ENCODE measurements at places on chromosomes 13 and 19. TPM values are rescaled to one million over a fixed set of nuclear protein-coding genes. Genes with fewer than 3 reads are reported as not detected.

DPF1 gene
- 1.1 TPM for polyA plus RNA-seq

GRCh38 chr13:76292726-76293125 is 593.5 kb downstream of the KCTD12 start:
- no peak for DNase-seq

DNA sequence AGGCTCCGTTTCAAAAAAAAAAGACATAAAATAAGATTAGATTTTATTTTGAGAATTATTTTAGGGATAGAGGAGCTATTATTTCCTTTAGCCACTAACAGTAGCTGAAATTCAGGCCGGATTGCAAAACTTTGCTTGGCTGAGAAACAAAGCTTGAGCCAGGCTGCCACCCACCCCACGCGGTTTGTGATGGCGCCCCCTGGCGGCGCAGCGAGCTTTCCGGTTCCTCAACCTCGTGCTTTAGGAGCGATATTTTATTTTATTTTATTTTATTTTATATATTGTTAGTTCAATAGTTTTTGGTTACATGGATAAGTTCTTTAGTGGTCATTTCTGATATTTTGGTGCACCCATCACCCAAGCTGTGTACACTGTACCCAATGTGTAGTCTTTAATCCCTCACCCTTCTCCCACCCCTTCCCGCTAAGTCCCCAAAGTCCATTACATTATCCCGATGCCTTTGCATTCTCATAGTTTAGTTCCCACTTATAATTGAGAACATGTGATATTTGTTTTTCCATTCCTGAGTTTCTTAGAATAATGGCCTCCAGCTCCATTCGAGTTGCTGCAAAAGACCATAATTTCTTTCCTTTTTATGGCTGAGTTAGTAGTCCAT is 19.8 kb upstream of the CEACAM4 start:
- no peak for DNase-seq

DNA sequence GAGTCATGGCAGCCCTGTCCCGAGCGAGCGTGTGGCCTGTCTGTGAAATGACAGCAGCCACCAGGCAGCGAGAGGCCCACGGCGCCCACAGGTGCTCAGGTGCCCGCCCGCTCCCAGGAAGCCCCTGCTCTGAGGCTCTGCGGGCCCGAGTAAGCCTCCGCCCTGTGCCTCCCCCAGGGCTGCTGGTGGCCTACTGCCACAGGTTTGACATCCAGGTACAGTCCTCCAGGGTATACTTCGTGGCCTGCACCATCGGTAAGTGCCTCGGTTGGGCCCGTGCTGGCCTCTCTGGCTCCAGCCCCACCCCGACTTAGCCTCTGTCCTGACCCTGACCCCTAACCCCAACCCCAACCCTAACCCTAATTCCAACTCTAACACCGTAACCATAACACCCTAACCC is 15.0 kb upstream of the TMPRSS9 start:
- DNase-seq: no peak

FOSB gene
- 14.3 TPM for polyA plus RNA-seq

DNA sequence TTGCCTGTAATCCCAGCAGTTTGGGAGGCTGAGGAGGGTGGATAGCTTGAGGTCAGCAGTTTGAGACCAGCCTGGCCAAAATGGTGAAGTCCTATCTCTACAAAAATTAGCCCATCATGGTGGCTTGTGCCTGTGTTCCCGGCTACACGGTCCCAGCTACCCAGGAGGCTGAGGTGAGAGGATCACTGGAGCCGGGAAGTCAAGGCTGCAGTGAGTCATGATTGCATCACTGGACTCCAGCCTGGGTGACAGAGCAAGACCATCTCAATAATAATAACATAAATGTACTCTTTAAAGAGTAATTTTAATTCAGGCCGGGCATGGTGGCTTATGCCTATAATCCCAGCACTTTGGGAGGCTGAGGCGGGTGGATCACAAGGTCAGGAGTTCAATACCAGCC is 38.7 kb downstream of the SKA3 start:
- DNase-seq: no peak

DNA sequence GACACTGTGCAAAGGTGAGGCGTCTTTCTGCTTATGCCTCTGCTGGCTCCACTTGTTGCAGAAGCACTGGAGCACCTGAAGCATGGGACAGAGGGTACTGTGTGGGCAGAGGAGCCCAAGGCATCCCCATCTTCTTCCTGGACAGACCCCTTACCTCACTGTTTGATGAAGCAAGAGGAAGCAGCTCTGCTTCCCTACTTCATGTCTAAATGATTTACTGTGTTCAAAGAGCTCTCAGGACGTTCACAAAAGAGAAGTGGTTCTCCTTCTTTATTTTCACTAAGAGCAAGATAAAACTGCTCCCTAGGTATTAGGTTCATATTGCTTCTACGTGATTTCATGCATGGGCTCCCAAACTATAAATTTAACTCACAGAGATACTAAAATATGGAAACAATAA is 1635.4 kb upstream of the SLC10A2 start:
- DNase-seq: no peak

- no peak for DNase-seq
These were observed 7.9 kb downstream of the MLLT1 start for GRCh38 chr19:6271721-6272410.

GRCh38 chr13:60662595-60662994 is 265.6 kb downstream of the TDRD3 start:
- no peak for DNase-seq

GRCh38 chr19:2253106-2254063 is 2.8 kb downstream of the JSRP1 start:
- no peak for DNase-seq

- no peak for DNase-seq
These were observed 22.5 kb downstream of the DOT1L start for GRCh38 chr19:2186071-2186846.

GRCh38 chr19:22733691-22734090 is 50.3 kb downstream of the ZNF99 start:
- no peak for DNase-seq

GRCh38 chr19:35751839-35752745 is 3.7 kb downstream of the LIN37 start:
- no peak for DNase-seq

CYP4F8 gene
- not detected for polyA plus RNA-seq

DNA sequence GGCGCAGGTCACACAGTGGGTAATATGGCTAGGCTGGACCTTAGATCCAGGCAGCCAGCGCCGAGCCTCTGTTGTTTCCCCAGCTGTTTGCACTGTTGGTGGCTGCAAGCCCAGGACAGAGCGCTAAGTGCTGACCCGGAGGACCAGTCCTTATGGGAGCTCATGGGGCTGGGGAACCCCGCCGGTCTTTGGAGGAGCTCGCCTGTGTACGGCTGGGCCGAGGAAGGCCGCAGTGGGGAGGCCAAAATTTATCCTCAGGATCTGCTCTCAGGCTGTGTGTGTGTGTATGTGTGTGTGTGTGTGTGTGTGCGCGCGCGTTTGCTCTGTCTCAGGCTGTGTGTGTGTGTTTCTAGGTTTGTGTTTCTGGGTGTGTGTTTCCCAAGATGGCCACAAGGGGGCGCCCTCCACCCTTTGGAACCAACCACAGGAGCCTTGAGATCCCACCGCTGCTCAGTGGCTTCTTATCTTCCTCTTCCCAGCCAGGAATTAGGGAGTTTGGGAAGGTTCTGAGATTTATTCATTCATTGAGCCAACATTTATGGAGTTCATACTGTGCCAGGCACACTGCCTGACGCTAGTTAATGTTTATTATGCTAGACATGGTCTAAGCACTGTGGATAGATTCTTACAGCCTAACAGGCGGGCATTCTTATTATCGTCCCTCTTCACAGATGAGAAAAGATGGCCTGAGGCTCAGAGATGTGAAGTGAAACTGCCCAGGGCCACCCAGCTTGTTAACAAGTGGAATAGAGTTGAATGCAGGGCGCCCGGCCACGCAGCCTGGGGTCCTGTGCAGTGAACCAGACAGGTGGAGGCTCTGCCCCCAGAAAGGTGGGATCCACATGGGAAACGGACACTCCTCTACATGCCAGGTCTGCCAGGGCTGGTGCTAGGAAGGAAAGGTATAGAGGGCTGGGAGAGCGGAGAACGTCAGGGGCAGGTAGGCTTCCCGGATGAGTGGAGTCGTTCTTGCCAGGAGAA is 13.0 kb downstream of the PGLYRP1 start:
- DNase-seq: no peak

- DNase-seq: no peak
These were observed 101.9 kb downstream of the KLF12 start for GRCh38 chr13:74032325-74032724.

- no peak for DNase-seq
These were observed 48.2 kb upstream of the N4BP2L1 start for GRCh38 chr13:32476021-32476731.

GRCh38 chr19:11580116-11580515 is 2.7 kb upstream of the ACP5 start:
- DNase-seq: no peak

FUT6 gene
- 10.6 TPM for polyA plus RNA-seq

DNA sequence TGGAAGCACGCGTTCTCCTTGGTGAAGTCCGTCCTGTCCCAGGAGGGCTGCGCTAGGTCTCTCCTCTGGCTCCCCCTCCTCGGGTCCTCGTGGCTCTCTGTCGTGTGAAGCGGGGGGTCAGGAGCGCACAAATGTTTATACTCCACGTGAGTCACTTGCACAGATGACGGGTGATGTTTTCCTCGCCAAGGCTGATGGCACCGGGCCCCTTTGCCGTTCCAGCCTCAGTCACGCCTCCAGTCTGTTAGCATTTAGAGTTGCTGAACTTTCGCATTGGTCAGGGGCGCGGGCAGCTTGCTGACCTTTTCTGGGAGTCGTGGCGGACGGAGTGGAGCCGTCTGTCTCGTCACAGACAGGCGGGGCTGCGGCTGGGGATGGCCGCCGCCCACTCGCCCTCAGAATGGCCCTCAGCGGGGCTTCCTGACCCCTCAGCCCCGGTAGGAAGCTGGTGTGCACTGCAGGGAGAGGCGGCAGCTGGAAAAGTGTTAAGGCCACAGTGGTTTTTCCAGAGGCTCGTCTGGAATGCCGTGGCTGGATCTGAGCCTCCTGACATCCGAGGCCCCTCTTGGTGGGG is 13.7 kb downstream of the KLHL26 start:
- no peak for DNase-seq

- no peak for DNase-seq
These were observed 36.9 kb upstream of the GRTP1 start for GRCh38 chr13:113400621-113401451.

GRCh38 chr19:7859831-7860713 is 14.1 kb downstream of the PRR36 start:
- DNase-seq: no peak

- no peak for DNase-seq
These were observed 7.3 kb upstream of the STRN4 start for GRCh38 chr19:46753420-46754155.

MUC16 gene
- 0.14 TPM for polyA plus RNA-seq

- DNase-seq: no peak
These were observed 26.4 kb upstream of the TPTE2 start for GRCh38 chr13:19587635-19588300.

DNA sequence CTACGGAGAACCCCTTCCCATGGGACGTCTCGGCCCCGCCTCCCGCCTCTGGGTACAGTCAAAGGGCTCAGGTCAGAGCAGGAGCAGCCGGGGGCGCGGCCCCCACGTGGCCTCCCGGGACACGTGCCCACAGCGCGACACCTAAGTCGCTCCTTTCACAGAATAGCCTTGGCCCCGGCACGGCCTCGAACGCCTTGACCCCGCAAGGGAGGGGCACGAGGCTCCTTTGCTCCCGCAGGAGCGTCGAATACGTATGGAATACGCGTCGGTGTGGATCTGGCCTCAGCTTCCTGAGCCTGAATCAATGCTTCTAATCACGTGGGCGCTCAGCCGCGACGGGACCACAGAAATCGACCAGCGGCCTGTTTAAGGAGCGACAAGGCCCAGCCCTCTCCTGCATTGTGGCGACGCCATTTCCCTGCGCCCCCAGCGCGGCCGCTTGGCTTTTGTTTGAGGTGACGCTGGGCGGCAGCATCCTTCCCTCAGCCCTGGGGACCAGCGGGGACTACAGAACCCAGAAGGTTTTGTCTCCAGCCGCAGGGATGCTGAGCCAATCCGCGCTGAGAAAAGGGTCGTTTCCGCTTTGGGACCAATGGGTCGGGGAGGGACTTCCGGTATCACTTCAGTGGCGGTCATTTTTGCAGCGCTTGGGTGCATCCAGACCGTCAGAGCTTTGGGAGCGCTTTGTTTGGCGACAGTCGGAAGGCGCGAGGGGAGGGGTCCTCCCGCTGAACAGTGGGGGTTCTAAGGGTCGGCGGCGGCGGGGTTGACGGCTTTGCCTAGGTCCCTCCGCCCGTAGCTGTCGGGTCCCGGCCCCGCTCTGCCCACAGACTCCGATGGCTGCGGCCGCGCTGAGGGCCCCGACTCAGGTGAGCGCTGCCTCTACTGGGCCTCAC is at the start of gene ZIK1:
Gene ZIK1 (plus strand): TSS at position 625 of the 896 bp plus-strand sequence. CDS start 212 bp downstream, at position 837.
- DNase-seq: peak; percentile 93

GPR183 gene
- polyA plus RNA-seq: 4.3 TPM

GTPBP3 gene
- polyA plus RNA-seq: 15.7 TPM

PSG6 gene
- polyA plus RNA-seq: 0.10 TPM

- DNase-seq: no peak
These were observed 107.8 kb downstream of the SGCG start for GRCh38 chr13:23288564-23288963.

DNA sequence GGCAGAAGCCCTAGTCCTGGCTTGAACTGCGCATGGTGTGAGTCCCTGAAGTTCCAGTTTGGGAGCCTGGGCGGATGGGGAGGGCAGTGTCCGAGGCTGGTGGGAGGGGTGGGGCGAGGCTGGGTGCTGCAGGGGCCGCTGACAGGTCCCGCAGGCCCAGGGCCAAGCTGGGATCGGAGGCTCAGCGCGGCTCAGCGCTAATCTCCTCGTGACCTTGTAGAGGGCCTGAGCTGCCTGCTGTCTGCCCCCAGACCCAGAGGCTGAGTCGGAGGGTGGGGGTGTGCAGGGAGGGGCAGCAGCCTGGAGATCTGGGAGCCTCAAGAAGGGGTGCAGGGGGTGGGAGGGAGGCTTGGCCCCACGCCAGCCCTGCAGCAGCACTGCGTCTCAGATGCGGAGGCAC is 3.0 kb downstream of the ATP1A3 start:
- DNase-seq: no peak

C19orf38 gene
- polyA plus RNA-seq: 1.6 TPM

- DNase-seq: no peak
These were observed 39.5 kb downstream of the SERP2 start for GRCh38 chr13:44413095-44413494.

DNA sequence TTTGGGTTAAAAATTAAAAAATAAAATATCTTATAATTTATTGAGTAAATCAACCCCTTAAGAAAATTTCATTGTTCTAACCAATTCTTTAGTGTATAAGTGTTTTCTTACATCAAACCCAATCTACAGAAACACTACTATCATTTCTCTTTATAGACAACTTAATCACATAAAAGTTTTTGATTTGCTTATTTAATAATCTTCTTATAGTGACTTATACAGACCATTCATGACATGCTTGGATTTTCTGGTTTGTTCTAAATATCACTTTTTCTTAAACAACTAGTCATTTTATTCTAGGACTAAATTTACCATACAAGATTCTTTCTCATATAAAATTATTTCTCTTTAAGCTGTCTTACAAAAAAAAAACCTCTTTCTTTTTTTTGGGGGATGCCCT is 27.3 kb upstream of the ZSCAN5A start:
- no peak for DNase-seq

GRCh38 chr13:49042476-49042875 is 66.8 kb downstream of the FNDC3A start:
- DNase-seq: no peak

PPP1R13L gene
- 6.2 TPM for polyA plus RNA-seq

- no peak for DNase-seq
These were observed 136.8 kb downstream of the DCLK1 start for GRCh38 chr13:35994131-35994966.
